ENCODE measurements at places on chromosomes 4 and X.
A peak's percentile ranks its signal among the peaks of the same experiment; 100 is the strongest.

DNA sequence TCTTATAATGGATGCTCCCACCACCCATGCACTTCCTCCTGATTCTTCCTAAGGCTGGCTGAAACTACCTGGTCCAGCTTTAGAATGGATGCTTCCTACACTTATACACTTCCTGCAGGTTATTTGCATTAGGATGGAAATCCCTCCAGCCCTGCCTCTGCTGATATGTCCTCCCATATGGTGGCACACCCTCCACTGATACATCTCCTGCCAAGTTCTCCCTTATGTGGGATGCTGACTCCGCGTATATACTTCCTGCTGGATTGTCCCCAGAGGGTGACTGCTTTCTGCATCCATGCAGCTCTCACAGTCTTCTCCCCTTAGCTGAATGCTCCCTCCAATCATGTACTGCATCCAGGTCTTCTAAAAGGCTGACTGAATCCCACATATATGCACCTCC, 254.6 kb upstream of the FAM47C start:
- DNase-seq = no peak

DNA sequence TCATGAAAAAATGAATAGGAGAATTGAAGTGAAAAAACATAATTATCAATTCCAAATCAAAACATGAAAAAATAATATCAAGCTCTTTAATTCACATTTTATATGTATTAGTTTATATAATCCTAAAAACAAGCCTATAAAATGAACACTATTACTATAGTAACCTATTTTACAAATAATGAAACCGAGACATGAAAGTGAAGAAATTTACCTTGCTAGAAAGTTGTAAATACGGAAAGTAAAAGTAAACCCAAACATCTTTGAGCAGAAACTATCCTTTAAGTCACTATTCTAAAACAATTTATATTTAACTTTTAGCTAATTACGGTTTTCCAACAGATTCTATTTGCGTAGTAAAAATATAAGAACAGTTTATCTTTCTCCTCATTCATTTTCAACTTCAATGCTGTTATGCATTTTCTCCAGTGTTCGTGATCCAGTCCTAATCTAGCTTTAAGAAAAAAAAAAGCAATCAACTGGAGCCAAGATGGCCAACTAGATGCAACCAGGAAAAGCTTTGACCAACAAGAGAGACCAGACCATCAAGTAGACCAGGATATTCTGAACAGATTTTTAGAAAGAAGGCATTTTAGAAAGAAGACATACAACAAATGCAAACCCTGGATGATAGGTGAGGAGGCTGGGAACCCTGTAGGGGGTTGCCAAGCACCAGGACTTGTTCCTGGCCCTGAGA, 67.0 kb downstream of the DDX53 start:
- DNase-seq = no peak

GRCh38 chrX:22300130-22300529, 27.4 kb downstream of the CBLL2 start:
- DNase-seq = peak; percentile 75

DNA sequence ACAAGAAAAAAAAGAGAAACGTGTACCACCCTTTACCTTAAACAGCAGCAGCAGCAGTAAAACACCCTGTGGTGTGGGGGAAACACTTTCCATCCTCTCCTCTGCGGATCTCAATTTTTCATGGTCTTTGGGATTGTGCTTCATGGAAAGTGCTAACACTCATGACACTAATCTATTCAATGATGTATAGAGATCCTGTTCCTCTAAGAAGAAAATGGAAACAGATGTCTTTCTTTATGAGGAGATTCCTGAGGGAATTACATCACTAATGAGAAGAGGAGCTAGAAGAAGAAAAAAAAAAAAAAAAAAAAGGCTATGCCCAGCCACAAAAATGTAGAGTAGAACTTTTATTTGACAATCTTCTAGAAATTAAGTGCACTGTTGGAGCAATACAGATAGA, 62.9 kb upstream of the NDST3 start:
- DNase-seq = no peak

DNA sequence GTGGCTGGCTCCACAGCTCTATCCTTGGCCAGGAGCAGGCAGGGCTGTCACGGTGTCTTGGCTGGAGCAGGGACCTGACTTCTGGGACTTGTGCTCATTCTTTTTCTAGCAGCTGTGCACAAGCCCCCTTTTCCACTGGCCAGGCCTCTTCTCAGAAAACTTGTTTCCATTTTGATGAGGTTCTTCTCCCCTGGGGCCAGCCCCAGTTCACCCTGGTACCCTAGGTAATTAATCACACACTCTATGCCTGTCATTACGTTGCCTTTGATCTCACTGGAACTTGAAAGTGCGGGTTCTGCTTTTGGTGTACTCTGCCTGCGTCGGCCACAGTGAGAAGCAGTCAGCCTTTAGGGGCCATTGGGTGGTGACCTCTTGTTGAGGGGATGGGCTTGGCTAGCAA, 26.6 kb downstream of the DRD5 start:
- DNase-seq = no peak

DNA sequence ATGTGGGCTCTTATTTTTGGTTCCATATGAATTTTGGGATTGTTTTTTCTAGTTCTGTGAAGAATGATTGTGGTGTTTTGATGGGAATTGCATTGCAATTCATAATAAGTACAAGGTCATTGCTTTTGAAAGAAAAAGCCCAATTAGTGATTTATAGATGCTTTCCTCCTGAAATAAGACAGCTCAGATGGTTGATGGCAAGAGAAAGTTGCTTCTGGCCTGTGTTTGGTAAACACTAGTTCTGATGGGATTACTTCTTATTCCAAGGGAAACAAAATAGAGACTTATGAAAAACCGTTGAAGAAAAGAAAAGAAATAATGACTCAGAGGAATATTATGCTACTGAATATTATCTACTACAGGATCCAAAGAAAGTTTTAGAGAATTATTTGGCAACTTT, 144.9 kb downstream of the SPANXA1 start:
- no peak for DNase-seq

- no peak for DNase-seq
These were observed 200.1 kb downstream of the NPNT start for GRCh38 chr4:106095408-106095807.

- no peak for DNase-seq
These were observed 184.7 kb upstream of the FRMPD4 start for GRCh38 chrX:11953615-11954014.

DNA sequence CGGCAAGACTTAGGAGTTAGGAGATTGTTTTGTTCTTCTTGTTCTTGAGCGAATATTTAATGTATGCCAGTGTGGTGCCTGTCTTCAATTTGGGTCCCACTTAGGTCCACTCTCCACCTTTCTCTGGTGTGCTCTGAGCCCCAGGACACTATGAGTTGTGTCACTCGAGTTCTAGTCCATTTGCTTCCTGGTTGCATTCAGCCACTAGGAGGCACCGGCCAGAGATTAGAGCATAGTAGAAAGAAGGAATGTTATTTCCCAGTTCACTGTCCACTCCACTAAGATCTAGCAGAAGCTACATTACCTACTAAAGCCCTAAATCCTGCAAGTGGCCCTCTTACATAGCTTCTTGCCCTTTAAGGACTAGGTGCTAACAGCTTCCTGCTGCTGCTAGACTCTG, 326.9 kb downstream of the NAF1 start:
- no peak for DNase-seq

DNA sequence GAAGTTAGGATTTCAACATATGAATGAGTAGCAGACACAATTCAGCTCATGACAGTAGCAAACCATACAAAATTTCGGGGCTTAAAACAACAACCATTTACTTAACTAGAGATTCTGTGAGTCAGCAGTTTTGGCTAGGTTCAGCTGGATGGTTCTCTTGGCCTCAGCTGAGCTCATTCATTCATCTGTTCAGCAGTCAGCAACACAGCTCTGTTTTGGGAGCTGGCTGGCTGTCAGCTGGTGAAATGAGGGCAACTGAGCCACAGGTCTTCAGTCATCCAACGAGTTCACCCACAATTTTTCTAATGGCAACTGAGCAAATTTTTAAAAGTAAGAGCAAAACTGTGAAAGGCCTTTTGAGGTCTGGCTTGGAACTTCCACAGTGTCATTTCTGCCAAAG, 2005.1 kb upstream of the AGA start:
- DNase-seq = no peak

GRCh38 chr4:85776096-85776495, 301.1 kb downstream of the ARHGAP24 start:
- no peak for DNase-seq

DNA sequence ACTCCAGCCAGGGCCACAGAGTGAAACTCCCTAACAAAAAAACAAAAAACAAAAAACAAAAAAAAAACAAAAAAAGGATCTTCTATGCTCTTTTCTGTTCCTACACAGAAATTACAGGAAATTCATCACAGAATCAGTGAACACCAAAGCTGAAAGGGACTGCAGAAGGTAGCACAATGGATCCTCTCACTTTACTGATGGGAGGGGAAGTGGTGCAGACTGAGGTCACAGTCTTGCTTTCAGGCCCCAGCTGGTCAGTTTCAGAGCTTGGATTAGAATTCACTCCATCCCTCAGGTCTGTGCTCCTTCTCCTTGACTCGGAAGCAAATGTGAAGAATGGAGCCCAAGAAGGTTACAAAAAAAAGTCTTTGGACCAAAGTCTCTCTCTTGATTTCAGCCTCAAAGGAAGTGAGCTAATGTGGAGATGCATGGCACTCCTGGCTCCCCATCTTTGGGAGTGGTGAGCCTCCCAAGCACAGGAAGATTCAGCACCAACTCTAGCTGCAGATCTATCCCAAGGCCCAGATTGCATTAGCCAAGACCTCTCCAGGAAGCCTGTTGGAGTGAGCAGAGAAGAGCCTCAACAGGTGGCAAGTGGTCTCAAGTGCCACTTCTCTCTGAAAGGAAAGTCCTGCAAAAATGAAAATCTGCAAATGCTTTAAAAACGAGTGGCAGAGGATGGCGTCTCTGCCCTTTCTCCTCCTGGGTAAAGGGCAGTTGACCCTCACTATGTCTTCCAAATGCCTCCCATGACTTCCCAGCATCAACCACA, 176.0 kb downstream of the MAML3 start:
- DNase-seq = no peak

DNA sequence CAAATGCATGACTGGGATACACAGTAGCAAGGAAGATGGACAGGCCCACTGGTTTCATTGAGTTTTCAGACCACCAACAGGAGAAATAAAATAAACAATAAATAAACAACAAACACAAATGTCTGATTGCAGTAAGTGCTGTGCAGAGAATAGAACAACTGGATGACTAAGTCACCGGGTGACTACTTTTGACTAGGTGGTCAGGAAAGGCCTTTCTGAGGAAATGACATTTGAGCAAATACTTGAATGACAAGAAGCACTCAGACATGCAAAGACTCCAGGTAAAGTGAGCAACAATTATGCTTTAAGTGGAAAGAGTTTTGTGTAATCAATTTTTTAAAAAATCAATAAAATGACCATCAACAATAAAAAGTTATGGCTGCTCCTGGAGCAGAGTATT, 137.7 kb downstream of the BTC start:
- DNase-seq = no peak

GRCh38 chrX:45709381-45709780, 508.7 kb upstream of the DIPK2B start:
- no peak for DNase-seq
